ENCODE measurements at places on chromosomes 4 and X. TPM values are rescaled to one million over a fixed set of nuclear protein-coding genes. Genes with fewer than 3 reads are reported as not detected.

The PLP1 gene
- 0.17 TPM for polyA plus RNA-seq

GRCh38 chr4:157265281-157265680 is 44.8 kb downstream of the GRIA2 start:
- peak; percentile 42 for DNase-seq

DNA sequence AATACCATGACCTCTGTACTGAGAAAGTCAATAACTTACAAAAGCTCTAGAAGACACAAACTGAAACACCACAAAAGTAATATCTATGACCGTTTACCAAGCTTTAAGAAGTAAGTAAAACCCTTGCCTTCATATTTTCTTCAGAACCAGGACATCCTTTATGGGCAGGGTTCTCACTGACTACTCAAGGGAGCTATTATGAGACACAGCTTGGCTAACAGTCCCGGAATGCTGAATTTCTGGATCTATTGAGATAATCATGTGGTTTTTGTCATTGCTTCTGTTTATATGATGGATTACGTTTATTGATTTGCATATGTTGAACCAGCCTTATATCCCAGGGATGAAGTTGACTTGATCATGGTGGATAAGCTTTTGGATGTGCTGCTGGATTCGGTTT is 19.9 kb upstream of the CDS1 start:
- DNase-seq, result no peak

DNA sequence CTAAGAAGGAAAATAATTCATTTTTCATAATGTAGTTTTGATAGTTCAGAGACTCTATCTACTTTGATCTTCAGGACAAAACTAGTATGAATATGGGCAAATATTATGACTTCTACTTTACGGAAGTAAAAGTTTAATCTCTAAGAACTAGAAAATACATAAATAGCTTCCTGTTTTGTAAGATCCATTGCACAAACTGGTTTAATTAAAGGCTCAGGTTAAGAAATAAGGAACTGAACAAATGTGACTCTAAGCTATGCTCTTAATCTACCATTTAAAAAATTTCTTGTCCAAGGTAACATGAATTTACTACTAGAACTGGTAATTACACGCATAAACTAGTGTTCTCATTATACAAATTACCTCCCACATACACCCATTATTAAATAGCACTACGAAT is 360.6 kb downstream of the INPP4B start:
- DNase-seq, result no peak

- DNase-seq, result peak; percentile 68
Observed at GRCh38 chr4:119227690-119228089, 15.2 kb downstream of the USP53 start.

Data from fibroblast of lung (primary cell).